A549 treated with Mapracorat at 1 μM for 4 hours (cell line): ENCODE measurements at places on chromosomes 4 and X. TPM values are rescaled to one million over a fixed set of nuclear protein-coding genes. Genes with fewer than 3 reads are reported as not detected.

The HTN3 gene
- not detected in 5 replicates for total RNA-seq

The LEF1 gene
- total RNA-seq = not detected in 5 replicates

The FRMPD4 gene
- total RNA-seq = 0.02 to 0.15 TPM (median 0.07 TPM) in 5 replicates

The NR0B1 gene
- 18.8 to 30.9 TPM (median 24.1 TPM) in 5 replicates for total RNA-seq

The NAA15 gene
- 20.1 to 31.2 TPM (median 26.6 TPM) in 5 replicates for total RNA-seq

The GUCY1A1 gene
- not detected in 5 replicates for total RNA-seq

The TMSB15C gene
- total RNA-seq = 0.07 to 0.33 TPM (median 0.23 TPM) in 4 of 5 replicates, not detected in the other
